Erythroblast (primary cell): ENCODE measurements at places on chromosomes 4 and X.

GRCh38 chr4:158722291-158722916 lies 792 bp downstream of the PPID start:
- DNase-seq, result peak; percentile 55

DNA sequence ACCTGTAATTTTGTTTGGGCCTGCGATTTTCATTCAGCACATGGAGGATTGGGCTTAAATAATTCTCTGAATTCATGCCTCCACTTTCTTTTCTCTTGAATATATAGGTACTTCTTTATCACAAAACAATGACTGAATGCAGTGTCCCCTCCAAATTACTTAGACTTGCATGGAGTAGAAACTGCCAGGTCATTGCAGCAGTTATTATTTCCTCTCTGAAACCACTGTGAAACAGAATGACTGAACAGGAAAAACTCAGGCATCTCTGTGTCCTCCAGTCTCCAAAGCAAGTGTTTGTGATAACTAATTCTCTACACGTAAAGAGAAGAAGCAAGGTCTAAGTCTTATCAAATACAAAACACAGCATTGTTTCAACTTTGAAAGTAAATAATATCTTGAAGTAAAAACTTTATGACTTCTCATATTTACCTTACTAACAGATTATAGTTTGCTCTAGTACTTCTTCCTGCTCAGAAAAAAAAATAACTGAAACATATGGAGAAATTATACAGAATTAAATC lies 144.5 kb upstream of the DIAPH2 start:
- no peak for DNase-seq

GRCh38 chr4:120055162-120055561 lies 11.5 kb downstream of the MAD2L1 start:
- DNase-seq, result no peak

- DNase-seq, result no peak
These were observed 76.0 kb downstream of the ABLIM2 start for GRCh38 chr4:8082517-8083055.

- no peak for DNase-seq
These were observed 28.6 kb downstream of the NUDT10 start for GRCh38 chrX:51361251-51361650.

DNA sequence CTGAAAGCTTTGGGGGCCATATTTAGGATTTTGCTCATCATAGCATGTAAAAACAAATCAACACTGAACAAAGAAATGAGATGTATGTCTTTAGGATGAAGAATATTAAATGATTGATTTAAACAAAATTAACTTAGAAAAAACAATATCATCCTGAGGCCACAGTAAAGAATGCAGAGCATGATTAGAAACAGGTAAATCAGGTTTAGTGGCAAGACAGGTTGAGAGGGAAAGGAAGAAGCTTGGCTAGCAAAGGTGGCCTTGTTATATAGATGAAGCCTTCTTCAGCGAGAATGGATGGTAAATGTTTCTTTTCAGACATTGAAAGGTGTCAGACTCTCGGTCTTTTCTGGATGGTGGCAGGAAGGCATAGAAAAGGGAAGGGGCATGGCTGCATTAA lies 11.9 kb upstream of the MAGEB16 start:
- DNase-seq, result no peak

GRCh38 chrX:120781403-120781802 lies 94.3 kb downstream of the CT47B1 start:
- no peak for DNase-seq

DNA sequence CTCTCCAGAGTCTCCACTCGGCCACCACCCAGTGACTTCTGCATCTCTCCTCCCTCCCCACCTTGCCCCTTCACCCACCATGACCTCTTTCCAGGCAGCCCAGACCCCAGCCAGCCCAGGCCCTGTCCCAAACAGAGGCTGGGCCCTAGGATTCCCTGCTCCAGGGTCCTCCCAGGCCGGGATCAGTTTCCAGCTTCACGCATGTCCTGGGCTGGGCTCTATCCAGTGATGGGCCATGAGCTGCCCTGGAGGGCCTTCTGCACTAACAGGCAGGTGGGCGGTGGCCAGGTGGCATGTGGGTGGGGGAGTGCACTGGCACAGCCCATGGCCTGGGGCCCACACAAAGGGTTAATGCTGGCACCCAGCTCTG lies 20.4 kb upstream of the ADD1 start:
- no peak for DNase-seq
